ENCODE measurements at places on chromosomes 12 and 14.
A peak's percentile ranks its signal among the peaks of the same experiment; 100 is the strongest.

GRCh38 chr14:100605706-100606686 lies 18.8 kb upstream of the BEGAIN start:
- no peak for DNase-seq

DNA sequence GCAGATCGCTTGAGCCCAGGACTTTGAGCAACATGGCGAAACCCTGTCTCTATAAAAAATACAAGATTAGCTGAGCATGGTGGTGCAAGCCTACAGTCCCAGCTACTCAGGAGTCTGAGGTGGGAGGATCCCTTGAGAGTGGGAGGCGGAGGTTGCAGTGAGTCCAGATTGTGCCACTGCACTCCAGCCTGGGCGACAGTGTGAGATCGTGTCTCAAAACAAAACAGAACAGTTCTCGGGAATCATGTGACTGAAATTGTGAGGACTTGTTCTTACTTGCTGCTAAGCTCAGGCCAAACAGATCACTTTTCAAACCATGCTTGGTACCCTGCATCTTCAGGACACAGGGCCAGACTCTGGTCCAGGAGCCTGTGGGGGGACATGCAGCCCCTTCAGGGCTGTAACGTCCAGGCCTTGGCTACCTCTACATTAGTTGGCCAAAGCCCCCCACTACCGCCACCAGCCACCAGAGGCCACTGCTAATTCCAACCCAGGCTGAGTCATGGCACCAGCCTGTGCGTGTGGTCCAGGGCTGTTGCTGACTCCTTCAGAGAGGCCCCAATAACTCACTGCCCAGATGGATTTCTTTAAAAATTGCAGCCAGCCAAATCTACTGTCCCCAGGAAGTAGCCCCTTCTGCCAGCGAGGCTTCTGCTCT lies 33.4 kb upstream of the SYNDIG1L start:
- DNase-seq: peak; percentile 67

DNA sequence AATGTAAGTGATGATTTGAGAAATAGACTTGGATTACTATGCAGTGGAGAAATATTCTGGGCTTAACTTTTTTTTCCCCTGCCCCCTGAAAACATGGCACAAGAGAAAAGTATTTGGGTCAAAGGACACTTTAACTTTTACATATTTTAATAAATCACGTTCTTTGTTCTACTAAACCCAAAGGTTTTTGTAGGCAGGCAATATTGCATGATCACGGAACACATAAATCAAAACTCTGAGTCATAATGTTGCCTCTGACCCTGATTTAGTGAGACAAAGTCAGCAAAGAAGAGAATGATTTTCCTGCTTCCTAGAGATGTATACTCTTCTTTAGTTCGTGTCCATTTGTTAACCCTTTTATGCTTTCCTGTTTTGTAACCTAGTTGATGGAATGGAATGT lies 38.0 kb downstream of the ABCD2 start:
- no peak for DNase-seq

DNA sequence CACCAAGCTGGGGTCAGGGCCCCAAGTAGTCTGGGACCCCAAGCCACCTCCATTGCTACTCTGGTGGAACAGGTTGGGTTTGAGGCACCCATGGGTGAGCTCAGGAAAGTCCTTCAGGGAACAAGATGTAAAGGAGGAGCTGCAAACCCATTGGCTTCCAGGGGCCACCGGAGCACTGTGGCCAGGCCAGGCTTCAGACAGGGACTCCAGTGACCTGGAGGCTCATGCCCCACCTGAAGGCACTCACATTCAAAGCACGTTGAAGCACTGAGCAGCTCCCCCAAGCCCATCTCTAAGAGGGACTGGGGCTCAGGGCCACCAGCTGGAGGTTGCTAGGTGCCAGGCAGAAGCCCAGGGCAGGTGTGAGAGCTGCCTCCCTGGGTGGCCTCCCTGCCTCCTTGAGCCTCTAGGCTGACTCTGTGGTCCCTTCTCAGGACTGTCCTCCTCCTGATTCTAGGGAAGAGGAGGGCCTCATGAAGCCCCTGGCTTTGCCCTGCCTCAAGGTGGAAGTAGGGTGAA lies 49.1 kb downstream of the FAM222A start:
- DNase-seq: no peak

DNA sequence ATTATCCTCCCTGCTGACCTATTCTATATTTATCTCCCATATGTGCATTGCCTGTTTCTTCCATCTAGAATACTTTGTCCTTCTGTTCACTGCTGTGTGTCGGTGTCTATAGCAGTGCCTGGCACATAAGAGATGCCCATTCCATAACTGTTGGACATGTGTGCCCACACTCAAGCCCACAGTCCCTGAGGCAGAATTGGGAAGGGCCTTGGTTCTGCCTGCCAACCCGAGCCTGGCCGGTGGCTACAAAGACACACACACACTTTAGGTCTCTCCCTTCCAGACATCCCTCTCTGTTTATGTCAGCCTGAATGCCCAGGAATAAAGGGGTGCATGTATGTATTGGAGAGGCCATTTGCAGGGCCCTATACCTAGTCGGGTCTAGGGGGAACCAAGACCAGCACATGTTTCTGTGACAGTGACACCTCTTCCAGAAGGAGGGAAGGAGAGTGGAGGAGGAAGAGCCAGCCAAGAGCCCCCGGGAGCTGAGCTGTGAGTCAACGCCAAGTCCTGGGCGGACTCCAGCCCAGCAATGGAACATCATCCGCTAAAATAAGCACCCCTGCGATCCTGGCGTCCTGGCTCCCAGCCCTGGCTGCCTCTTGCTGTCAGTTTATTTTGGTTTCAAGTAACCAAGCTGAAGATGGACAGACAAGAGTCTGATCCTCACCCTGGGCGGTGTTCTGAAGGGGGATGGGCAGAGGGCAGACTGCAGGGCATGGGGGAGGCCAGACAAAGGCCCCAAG lies 4.3 kb upstream of the ASB2 start:
- no peak for DNase-seq

GRCh38 chr14:102671410-102671809 lies 79.0 kb downstream of the RCOR1 start:
- no peak for DNase-seq

- no peak for DNase-seq
Measured at GRCh38 chr12:82378997-82379396, 20.7 kb downstream of the METTL25 start.

GRCh38 chr12:93381161-93381975 lies 3.6 kb downstream of the NUDT4 start:
- DNase-seq: no peak

- DNase-seq: no peak
Measured at GRCh38 chr12:64995816-64996215, 125.3 kb downstream of the WIF1 start.

DNA sequence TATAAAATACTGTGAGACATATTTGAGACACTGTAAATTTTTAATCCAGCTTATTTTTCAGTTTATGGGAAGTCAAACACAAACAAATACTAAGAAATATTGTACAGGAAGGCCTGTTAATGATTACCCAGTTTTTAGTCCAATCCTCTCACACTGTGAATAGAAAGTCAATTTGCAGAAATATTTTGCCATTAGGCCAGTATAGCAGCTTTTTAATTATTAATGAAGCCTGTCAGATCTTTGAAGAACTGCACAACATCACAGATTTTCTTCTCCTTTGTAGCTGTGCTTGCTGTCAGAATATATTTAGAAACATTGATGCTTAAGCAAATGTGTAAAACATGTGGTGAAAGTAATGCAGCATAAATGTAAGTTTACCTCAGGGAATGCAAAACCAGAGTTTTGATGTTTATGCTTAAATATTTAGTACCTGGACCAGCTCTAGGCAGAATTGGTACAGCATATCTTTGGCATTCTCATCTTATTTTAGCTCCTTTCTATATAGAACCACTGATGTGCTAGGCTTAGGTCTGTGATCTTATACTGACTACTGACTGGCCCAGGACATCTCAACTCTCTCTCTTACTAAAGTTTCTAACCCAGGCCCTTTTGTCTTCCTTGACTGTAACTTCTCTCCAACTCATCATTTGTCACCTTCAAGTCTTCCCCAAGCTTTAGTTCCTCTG lies 230.8 kb upstream of the NAV3 start:
- no peak for DNase-seq

DNA sequence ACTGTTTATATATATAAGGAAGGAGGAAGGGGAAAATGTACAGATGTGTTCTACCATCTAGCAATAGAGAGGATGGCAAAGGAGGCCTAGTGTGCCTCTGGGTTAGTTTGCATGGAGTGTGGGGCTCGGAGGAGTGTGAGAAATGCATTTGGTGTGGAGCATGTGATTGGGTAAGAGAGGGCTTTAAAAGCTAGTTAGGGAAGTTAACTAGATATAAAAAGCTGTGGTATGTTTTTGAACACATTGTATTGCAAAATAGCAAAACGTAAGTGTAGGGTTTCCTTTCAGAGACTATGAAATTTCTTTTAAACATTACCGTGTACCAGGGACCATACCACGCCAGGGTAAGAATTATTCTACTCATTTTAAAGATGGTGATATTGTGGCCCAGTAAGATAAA lies 53.3 kb upstream of the STXBP6 start:
- no peak for DNase-seq

GRCh38 chr12:12064596-12064995 lies 6.1 kb upstream of the BCL2L14 start:
- DNase-seq: no peak

- no peak for DNase-seq
Measured at GRCh38 chr14:45332360-45332988, 79.5 kb upstream of the MIS18BP1 start.

DNA sequence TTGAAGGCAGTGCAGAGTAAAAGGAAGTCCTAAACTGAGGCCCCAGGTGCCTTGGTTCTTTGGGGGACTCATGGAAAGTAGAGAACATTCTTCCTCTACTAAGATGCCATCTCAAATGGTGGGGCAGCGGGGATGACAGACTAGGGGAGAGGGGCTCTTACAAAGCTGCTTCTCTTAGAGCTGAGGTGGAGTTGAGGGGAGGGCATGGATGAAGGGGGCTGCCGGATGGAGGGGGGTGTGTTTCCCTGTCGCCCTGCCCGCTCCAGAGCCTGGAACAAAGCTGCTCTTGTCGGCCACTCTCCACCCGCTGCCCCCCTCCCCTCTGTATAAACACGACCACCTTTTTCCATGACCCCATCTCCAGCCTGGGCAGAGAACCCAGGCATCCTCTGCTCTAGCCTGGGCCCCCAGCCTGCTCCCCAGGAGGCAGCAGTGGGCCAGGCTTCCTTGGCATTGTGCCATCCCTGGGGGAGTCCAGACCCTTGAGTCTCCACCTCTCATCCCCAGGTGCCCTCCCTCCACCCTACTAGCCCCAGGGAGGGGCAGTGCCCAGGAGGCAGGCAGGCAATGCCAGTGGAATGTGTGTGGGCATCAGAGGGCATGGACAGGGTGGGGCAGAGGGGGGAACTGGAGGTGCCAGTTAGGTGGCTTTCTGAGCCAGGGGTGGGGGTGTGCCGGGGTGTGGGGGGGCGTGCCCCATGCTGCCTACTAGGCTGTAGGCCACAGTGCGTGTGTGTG lies 1.7 kb downstream of the RARG start:
- no peak for DNase-seq

DNA sequence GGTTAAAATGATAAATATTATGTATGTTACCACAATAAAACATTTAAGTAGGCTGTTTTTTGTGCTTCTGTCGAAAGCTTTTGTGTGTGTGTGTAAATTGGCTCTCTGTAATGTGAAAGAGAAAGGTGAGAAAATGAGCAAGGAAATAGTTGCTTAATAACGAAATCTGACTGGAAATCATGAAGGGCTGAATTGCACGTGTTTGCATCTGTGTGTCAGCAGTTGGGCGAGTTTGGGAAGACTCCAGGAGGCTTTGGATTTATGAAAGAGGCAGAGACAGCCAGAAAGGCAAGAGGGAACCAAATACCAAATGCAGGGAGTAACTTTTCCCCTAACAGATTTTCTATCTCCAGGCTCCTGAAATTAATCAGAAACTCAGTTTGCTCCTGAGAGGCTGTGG lies 47.2 kb upstream of the PLEKHG3 start:
- DNase-seq: no peak

DNA sequence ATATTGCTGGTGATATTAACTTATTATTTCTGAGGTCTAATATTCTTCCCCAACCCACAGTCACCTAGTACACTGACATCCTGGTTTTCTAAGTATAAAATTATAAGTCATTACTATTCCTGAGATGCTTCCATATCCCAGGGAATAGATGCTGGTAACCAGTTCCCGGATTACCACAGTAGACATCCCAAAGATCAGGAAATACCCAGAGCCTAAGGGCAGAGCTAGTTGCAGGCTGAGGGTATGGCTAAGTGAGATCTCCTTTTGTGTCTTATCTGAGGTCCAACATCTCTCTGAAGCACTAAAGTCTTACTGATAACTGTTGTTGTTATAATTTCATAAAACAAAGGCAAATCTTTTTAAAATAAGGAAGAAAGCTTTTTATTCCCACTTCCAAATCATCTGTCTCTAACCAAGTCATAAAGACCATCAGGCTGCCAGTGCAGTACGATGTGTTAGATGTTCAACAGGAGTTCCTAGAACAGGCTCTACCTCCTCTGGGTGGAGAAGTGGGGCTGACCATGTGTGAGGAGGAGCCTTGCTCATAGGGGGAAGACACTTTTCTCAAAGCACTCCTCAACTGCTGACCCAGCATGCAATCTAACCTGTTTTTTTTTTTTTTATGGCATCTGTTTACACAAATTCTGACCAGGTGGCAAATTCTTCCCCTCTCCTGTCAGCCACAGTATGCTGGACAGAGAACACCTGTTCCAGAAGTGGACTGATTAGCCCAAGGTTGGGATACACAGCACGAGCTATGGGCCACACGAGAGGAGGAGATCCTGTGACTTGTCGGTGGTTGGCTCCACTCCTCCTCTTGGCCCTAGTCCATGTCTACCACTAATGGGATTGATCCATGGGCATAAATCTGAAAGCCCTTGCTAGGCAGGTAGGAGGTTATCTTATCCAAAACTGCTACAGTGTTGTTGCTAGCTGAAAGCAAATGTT lies 16.1 kb upstream of the GRIP1 start:
- DNase-seq: no peak

- peak; percentile 89 for DNase-seq
Measured at GRCh38 chr12:123601602-123602489, at the start of gene DDX55. TSS of gene DDX55 (plus strand) at chr12:123602099. CDS start at chr12:123602149, 50 bp downstream.

DNA sequence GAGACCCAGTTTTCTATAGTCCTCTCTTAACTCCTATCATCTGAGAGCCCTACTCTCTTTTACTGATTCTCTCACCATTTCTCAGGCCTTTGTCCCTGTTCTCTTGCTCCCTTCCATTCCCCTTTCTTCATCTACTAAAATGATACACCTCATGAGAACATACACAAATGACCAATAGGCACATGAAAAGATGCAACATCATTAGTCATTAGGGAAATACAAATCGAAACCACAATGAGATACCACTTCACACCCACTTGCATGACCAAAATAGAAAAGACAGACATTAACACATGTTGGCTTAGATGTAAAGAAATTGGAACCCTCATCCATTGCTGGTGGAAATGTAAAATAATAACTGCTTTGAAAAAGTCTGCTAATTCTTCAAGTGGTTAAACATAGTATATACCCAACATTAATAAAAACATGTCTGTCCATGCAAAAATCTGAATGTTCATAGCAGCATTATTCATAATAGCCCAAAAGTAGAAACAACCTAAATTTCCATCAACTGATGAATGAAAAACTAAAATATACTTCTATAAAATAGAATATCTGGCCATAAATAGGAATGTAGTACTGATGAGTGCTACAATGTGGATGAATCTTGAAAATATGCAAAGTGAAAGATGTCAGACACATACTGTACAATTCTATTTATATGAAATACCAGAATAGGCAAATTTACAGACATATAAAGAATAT lies 66.0 kb downstream of the DENND5B start:
- DNase-seq: no peak

All from BE2C (cell line).